ENCODE measurements at places on chromosomes 2 and 18. TPM values are rescaled to one million over a fixed set of nuclear protein-coding genes. Genes with fewer than 3 reads are reported as not detected.

GRCh38 chr2:176709149-176709951 is 440.1 kb downstream of the MTX2 start:
- no peak for ATAC-seq

- ATAC-seq: no peak
Measured at GRCh38 chr2:180621941-180622918, 358.2 kb upstream of the UBE2E3 start.

The PROKR1 gene
- total RNA-seq: not detected

DNA sequence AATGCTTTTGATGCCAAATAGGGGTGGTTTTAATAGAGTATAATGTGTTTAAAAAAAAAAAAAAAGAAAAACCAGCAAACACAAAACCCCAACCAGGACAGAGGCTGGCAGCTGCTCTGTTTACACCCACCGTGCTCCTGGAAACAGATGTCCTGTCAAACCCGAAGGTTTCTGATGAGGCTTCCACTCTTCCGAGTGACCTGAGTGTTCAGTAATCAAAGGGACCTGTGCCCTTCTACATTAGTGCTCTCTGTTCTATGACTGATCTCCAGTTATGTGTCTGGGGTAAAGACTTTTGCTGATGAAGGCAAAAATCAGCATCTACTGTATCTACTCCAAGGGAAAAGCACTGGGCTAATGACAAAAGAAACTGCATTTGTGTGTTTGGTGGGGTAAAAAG is 3.5 kb upstream of the KLHL29 start:
- ATAC-seq: no peak

The PRSS56 gene
- not detected for total RNA-seq

- ATAC-seq: no peak
Measured at GRCh38 chr2:204061241-204061640, 124.7 kb downstream of the ICOS start.

- no peak for ATAC-seq
Measured at GRCh38 chr2:143525402-143525860, 396.2 kb downstream of the ARHGAP15 start.

DNA sequence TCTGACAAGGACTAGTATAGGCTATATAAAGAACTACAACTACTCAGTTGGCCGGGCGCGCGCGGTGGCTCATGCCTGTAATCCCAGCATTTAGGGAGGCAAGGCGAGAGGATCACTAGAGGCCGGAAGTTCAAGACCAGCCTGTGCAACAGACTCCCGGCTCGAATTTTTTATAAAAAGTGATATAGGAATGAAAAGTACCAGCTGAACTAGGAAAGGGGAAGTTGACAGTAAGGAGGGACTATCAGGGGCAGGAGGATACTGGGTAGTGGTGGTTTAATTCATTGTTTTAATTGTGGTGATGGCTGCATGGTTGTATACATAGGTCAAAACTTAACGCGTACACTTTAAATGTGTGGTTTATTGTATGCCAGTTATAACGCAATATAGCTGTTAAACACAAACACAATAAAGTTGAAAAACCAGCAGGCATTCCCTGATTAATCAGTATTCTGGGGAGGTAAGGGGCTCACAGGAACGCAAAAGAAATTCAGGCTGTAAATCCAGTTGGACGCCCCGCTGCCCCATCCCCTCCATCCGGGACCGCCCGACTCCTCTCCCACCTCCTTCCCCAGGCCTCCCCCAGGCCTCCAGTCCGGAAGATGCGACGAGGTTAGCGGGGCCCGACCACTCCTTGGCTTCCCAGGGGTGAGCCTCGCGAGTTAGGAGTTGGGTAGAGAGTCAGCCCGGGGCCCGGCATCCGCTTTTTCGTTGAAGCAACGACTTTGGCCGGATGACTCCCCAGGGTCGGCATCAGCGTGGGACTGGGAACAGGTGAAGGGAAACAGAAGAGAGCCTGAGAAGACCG is 746 bp upstream of the POLR1B start:
- ATAC-seq: peak; percentile 75

The OTOS gene
- not detected for total RNA-seq
